Karpas-422 (cell line): ENCODE measurements at places on chromosomes 12 and 14. TPM values are rescaled to one million over a fixed set of nuclear protein-coding genes. Genes with fewer than 3 reads are reported as not detected.

- H3K27me3 ChIP-seq, result no peaks in the 10 kb centered on the region
- no peak overlapping the region for H3K27ac ChIP-seq
- no peaks in the 10 kb centered on the region for H3K4me1 ChIP-seq
- no peak for DNase-seq
- no peak overlapping the region for H3K4me3 ChIP-seq
These were observed 173.8 kb downstream of the SYNE2 start for GRCh38 chr14:64026600-64026999.

GRCh38 chr12:103774977-103775560 lies 66.0 kb downstream of the NT5DC3 start:
- H3K4me1 ChIP-seq, result no peaks in the 10 kb centered on the region
- no peaks in the 10 kb centered on the region for H3K27me3 ChIP-seq
- no peak for DNase-seq

DNA sequence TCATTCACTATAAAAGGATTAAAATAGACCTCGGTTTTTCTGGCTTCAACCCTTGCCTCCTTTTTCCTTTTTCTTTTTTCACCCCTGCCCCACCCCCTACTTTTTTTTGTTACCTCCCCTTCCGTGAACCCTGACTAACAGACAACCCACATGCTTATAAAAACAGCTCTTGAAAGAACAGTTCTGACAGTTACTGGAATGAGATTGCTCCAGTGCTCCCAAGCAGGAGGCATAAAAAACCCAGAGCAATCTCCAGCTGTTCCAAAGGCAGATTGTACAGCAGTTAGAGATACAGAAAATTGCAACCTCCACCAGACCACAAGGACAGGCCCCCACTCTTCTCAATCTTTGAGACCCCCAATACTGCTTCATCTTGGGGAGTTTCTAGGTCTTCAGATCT lies 29.9 kb upstream of the TMEM260 start:
- no peak overlapping the region for H3K4me3 ChIP-seq
- no peaks in the 10 kb centered on the region for H3K36me3 ChIP-seq
- no peak for DNase-seq
- no peaks in the 10 kb centered on the region for H3K27me3 ChIP-seq
- no peaks in the 10 kb centered on the region for H3K4me1 ChIP-seq

DNA sequence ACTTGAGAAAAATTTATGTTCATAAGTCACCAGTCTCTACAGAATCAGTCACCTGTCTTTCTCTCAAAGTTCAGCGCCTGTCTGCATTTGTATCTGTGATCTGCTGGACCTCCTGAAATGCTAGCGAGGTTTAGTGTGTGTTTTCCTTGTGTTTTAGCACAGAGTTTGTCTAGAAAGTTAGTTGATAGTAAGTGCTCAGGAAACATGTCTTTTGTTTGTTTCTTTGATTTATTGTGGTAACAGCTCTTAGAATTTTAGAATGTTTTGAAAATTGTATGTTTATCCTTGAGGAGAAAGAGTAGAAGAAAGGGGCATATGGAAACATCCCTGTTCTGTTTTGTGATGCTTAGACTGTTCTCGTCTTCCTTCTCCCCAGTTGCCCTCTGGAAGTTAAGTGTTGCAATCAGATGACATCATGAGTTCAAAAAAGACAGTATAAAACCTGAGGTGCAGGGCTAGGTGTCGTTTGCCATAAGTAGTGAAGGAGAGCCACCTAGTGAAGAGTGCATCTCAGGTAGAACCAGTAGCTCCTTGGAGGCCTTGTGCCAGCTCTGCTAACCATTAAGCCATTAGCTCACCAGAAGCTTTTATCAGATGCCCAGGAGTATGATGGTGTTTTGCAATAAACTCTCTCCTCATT lies 44.8 kb downstream of the FBXW8 start:
- H3K27ac ChIP-seq, result 0 out of 2 replicates have a peak overlapping the region, but pooled peaks have one; percentile 18
- no peaks in the 10 kb centered on the region for H3K27me3 ChIP-seq
- peaks cover 13% of the 10 kb centered on the region for H3K36me3 ChIP-seq

The CLMN gene
- total RNA-seq, result 40.1 and 56.1 TPM in 2 replicates

The OS9 gene
- total RNA-seq, result 72.6 and 120 TPM in 2 replicates

GRCh38 chr12:123111498-123112165 lies 39.3 kb downstream of the PITPNM2 start:
- DNase-seq, result no peak
- H3K27me3 ChIP-seq, result no peaks in the 10 kb centered on the region
- H3K4me1 ChIP-seq, result no peaks in the 10 kb centered on the region

The KRT72 gene
- not detected in 2 replicates for total RNA-seq

The SLC15A5 gene
- total RNA-seq, result not detected in 2 replicates
